Activated naive CD4-positive, alpha-beta T cell (primary cell): ENCODE measurements at places on chromosomes 7 and 10.

GRCh38 chr7:90752051-90752450 is 155.9 kb downstream of the CDK14 start:
- no peak for DNase-seq

GRCh38 chr10:62073429-62073828 is 171.9 kb downstream of the ARID5B start:
- no peak for DNase-seq

GRCh38 chr10:97650726-97651125 is 10.3 kb downstream of the PI4K2A start:
- DNase-seq: no peak

GRCh38 chr7:46606761-46607160 is 685.7 kb upstream of the IGFBP3 start:
- no peak for DNase-seq

- no peak for DNase-seq
Measured at GRCh38 chr10:42744134-42744701, 38.4 kb upstream of the BMS1 start.

DNA sequence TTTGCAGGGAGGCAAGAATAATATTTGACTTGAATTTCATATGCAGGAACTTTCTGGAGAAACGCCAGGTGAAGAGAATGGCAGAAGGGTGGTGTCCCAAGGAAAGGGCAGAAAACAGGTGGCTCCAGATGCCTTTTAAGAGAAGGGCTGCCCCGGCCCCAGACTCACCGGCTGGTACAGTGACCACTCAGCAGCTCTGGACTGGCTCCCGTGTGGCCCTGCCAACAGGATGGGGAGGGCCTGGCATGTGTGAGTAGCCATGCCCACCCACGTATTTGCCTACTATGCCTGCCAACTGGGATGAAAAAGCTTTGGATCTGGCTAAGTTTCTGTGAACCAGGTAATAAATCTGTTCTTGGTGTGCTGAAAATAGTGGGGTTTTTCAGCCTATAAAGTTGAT is 159.5 kb downstream of the PRKAG2 start:
- no peak for DNase-seq

DNA sequence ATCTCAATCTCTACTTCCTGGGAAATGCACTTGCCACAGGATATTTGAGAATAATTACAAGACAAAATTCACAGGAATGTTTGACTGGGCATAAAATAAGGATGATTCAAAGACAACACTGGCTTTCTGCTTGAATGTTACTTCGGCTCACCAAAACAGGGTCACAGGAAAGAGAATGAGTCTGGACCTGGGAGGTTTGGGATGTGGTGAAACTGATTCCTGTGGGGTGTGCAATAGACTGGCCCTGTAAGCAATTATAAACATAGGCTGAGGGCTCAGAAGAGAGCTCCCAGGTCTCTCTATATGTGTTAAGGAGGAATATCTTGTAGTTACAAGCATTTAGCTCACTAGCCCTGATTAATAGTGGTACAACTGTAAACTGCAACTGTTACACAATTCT is 613.9 kb upstream of the CELF2 start:
- no peak for DNase-seq

DNA sequence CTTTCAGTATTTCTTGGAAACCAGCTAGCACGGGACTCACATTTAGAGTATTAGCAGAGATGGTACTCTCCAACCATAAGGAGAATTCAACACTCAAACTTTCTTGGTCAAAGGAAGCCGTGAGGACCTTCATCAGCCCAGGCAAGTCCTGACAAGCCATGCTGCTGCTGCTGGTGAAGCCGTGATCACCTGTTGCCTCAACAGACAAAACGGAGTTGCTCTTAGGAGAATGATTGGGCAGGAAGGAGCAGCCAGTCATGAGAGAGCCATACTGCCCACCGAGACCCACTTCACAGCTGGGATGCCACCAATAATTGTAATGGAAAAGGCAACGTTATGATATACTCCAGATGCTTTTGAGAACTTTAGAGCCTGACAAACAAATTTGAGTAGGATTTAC is 60.8 kb upstream of the PLPP4 start:
- DNase-seq: no peak

GRCh38 chr10:97132273-97132672 is 53.5 kb downstream of the SLIT1 start:
- no peak for DNase-seq

GRCh38 chr10:122492006-122492405 is 30.7 kb downstream of the HTRA1 start:
- DNase-seq: no peak

GRCh38 chr10:69073736-69074364 is 14.1 kb upstream of the SRGN start:
- no peak for DNase-seq

- no peak for DNase-seq
Measured at GRCh38 chr7:71739520-71740173, 607.7 kb downstream of the GALNT17 start.

DNA sequence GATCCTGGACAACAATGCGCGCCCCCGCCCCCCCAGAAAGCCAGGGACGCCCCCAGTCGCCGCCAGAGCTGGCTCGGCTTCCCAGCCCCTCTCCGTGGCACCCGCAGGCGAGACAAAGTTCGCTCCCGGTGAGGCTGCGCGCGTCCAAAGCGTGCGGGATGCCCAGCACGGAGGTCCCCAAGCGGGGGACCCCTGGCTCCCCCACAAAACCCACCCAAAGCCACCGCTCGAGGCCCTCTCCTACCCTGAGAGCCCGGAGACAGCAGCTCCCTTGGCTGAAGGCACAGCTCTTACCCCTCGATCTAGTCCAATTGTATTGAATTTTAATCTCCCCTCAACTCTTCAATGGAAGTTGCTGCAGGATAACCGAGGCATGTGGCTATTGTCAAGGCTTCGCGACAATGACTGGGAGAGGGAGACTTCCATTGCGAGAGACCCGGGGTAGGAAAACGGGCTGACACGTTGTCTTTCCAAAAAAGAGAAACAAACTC is 305.3 kb downstream of the PRPF18 start:
- no peak for DNase-seq

GRCh38 chr7:157845203-157845835 is 508.5 kb downstream of the DNAJB6 start:
- DNase-seq: no peak

GRCh38 chr10:20988357-20988983 is 91.4 kb upstream of the NEBL start:
- no peak for DNase-seq

DNA sequence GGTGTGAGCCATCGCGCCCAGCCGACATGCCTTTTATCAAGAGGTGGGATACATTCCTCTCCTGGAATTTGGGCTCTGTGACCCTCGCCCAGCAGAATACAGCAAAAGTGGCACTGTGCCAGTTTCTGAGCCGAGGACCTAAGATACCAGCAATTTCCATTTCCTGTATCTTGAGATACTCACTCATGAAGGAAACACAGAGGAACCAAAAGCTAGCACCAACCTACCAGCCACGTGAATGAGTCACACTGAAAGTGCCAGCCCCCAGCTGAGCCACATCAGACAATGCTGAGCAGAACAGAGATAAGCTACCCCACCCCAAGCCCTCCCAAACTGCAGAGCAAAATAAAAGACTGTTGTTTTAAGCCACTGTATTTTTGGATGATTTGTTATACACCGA is 56.3 kb downstream of the CACUL1 start:
- DNase-seq: peak; percentile 71

DNA sequence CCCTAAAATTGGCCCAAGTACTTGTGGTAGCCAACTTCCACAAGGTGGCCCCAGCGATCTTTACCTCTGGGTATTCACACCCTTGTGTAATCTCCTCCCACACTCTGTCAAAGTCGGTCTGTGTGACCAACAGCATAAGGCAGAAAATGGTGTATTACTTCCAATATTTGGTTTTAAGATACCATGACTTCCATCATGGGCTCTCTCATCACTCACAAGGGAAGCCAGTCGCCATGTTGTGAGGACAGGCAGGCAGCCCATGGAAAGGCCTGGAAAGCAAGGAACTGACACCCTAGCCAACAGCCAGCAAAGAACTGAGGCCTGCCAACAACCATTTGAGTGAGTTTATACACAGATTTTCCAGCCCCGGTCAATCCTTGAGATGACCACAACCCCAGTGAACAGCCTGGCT is 91.0 kb upstream of the KMT2E start:
- DNase-seq: peak; percentile 19

DNA sequence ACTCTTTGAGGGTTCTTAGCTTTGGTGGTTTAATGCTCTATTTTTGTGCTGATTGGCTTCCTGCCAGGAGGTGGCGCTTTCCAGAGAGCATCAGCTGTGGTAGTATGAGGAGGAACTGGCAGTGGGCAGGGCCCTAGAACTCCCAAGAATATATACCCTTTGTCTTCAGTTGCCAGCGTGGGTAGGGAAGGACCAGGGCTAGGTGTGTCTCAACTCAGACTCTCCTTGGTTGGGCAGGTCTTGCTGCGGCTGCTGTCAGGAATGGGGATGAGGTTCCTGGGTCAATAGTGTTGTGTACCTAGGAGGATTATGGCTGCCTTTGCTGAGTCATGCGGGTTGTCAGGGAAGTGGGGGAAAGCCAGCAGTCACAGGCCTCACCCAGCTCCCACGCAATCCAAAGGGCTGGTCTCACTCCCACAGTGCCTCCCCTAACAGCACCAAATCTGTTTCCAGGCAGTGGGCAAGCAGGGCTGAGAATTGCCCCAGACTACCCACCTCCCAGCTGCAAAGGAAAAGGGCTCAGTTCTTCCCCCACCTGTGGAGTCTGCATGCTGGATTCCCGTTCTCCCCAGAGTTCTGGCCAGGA is 191.5 kb downstream of the PHTF2 start:
- DNase-seq: no peak

DNA sequence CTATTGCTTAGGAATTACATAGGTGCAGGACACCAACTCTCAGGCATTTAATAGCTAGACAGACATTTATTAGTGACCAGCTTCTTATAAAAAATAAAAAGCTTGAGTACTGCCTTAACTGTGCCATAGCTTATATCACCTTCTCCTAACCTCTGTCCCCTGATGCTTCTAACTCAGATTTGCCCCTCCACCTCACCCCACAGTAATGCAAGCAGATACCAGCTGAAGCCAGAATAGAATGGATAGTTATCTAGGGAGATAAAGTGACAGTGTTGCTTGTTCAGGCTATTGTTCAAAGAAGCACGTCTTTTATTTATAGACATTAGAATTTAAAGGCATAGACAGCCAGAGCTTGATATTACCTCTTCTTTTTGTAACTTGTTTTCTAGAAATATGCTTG is 99.6 kb upstream of the GLCCI1 start:
- no peak for DNase-seq

- no peak for DNase-seq
Measured at GRCh38 chr7:30904561-30904960, 7.1 kb upstream of the AQP1 start.

GRCh38 chr7:49563693-49564378 is 209.6 kb upstream of the VWC2 start:
- no peak for DNase-seq

DNA sequence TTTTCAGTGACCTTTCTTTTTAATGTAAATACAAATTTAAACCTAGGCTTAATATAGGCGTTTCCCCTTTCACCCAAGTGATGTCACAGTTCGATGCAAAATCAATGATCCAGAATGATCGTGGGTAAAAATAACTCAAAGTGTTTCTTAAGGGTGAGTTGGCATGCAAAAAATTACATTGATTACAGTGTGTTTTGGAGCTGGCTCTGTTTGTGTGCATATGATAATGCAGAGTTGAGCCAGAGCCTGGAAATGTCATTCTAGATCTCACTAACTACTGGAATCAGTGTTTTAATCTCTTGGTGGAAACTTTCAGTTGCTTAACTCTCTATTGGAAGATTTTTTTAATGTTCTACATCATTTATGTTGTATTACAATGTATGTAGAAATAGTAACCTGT is 72.5 kb upstream of the MXI1 start:
- DNase-seq: no peak

DNA sequence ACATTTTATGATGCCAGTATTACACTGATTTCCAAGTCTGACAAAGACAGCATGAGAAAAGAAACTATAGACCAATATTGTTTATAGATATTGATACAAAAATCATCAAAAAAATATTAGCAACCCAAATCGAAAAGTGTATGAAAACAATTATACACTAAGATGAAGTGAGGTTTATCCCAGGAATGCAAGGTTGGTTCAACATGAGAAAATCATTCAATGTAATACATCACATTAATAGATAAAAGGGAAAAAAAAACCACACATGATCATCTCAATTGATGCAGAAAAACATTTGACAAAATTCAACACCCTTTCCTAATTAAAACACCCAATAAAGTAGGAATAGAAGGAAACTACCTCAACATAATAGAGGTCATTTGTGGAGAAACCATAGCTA is 153.9 kb downstream of the DNAJC1 start:
- DNase-seq: no peak

- DNase-seq: no peak
Measured at GRCh38 chr10:78931321-78932053, 137.3 kb upstream of the ZMIZ1 start.

DNA sequence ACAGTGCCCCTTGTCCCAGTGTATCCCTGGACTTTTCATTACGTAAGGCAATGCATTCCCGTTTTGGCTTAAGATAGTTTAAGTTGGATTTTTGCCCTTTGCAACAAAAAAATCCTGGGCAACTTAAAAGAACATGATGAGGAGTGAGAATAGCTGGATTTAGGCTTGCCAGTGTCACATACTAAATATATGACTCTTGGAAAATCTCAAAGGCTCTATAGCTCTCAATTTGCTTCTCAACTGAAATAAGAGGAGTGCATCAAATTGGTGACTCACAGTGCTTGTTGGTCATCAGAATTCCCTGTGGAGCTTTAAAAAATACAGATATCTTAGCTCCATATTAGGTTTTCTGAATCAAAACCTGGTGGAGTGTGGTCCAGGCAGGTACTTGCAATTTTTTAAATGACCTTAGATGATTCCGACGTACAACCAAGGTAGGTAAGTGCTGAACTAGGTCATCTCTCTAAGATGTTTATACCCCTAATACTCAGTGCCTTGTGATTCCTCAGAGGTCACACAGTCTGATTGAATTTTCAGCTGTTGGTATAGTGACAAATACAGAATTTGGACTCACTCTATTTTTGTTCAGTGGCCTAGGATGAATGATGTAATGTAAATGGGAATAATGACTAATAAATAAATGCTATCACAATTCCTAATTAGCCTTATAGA is 33.9 kb upstream of the ORC5 start:
- DNase-seq: no peak

DNA sequence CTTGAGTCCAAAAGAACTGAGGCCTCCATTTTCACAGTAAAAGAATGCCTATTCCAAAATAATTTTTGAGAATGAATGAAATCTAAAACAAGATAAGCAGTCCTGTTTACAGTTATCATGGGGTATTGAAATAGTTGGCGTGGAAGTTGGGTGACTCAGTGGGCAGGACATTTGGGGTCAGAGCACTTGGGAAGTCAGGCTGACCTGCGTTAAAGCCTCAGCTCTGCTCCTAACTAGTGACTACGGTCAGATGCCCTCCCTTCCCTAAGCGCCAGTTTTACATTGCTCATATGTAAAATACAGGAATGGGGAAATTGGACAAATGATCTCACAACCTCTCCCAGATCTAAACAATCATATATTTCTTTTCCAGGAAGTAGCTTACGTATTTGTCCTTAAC is 2.3 kb upstream of the PAPSS2 start:
- no peak for DNase-seq

- no peak for DNase-seq
Measured at GRCh38 chr7:142542105-142542504, 207.2 kb upstream of the PRSS1 start.

GRCh38 chr10:131116216-131116990 is 195.1 kb downstream of the TCERG1L start:
- DNase-seq: no peak
